ENCODE measurements at places on chromosomes 4 and X. TPM values are rescaled to one million over a fixed set of nuclear protein-coding genes. Genes with fewer than 3 reads are reported as not detected.
A peak's percentile ranks its signal among the peaks of the same experiment; 100 is the strongest.

GRCh38 chr4:56217343-56217890 is 169.9 kb downstream of the AASDH start:
- no peak for DNase-seq

DNA sequence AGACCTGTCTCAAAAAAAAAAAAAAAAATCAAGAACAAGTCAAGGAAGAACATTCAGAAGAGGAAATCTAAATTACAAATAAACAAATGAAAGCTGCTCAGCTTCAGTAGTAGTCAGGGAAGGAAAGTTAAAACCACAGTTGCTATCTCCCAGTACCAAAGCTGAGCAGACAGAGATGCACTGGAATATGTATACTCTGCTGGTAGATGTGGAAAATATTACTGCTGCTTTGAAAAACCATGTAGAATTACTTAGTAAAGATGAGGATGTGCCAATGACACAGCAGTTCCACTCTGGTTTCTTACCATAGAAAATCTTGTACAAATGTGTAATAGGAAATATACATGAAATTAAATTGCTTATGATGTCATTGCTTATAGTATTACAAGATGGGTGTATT is 25.1 kb upstream of the PRKX start:
- no peak for DNase-seq

GRCh38 chr4:51931461-51931860 is 88.5 kb downstream of the DCUN1D4 start:
- no peak for DNase-seq

DNA sequence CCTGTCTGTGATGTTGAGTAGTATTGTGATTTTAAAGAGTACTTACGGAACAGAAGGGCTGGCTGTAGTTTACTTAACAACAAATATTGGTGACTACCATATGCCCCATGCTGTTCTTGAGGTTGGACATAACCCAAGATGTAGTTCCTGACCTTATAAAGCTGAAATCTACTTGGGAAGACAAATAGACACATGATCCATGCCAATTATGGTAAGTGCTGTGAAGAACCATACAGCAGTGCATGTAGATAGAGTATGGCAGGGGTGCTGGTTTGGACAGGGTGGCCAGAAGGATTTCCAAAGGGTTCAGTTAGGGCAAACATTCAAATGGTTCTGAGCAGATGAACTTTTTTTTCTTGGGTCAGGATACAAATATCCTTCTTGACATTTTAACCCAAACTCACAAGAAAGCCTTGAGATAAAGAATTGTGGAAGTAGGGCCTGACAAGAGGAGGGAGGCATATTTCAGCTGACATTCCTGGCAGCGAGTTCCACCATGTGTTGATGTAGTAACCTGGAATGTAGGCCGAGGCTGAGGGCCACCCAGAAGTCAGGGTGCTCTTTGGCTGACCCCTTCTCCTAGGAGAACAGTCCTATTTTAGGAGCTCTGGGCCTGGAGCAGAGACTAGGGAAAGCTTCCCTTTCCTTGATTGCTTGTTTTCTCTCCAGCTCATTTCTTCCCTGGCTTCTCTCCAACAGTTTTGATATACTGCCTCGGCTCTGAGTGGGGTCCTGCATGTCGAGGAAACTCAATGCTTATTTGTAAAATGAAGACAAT is 74.2 kb downstream of the FREM3 start:
- peak; percentile 89 for DNase-seq

DNA sequence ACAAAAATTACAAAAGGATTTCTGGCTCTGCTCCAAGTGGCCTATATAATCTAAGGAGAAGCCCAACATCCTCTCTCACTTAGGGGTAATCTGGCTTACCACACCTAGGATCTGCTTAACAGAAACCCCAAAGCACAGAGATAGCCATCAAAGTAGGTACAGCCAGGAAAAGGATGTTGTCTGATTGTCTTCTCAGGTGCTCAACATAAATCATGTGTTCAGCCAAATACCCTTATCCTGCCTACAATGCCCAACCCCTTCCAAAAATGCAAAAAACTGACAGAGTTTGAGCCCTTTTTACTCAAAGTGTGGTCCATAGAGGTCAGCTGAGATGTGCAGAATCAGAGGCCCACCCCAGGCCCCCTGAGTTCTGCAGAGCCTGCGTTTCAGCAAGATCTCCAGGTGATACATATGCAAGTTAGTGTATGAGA is 53.9 kb downstream of the PPM1K start:
- DNase-seq, result no peak

DNA sequence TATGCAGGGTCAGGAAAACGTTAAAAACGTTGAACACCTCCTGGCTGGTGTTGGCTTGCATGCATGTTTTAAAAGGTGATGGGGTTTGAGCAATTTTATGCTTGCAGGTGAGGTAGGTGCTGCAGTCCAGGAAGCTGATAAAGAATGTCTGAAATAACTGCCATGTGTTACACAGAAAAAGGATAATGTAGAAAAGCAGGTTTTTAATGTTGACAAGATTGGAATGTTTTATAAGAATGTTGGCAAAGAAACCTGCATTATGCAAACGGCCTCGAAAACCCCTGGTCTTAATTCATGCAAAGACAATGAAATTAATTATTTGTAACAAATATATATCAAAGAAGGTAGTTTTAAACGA is 723.7 kb upstream of the AGA start:
- no peak for DNase-seq

DNA sequence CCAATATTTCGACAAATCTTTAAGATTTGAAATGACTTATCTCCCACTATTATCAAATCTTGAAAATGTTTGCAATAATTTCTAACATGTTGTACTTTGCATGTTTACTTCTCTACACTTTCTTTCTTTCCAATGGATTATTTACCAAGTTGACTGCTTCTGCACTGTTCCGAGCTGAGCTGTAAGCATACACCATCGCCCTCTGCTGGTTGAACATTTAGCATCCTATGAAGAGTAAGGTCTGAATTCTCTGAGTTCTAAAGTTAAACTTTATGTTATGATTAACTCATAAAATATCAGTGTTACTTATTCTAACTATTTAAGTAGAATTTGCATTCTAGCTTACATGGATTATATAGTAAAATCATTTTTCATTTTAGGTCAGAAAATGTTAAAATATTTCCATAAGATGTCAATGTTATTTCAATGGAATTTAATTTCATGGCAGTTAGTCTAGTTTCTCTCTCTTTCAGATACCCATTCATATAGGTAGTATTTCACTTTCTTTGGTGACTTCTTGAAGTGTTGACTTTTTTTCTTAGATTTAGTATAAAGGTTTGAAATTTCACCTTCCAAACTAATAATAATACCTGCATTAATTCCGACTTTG is 137.4 kb downstream of the DKK2 start:
- DNase-seq, result peak; percentile 48

DNA sequence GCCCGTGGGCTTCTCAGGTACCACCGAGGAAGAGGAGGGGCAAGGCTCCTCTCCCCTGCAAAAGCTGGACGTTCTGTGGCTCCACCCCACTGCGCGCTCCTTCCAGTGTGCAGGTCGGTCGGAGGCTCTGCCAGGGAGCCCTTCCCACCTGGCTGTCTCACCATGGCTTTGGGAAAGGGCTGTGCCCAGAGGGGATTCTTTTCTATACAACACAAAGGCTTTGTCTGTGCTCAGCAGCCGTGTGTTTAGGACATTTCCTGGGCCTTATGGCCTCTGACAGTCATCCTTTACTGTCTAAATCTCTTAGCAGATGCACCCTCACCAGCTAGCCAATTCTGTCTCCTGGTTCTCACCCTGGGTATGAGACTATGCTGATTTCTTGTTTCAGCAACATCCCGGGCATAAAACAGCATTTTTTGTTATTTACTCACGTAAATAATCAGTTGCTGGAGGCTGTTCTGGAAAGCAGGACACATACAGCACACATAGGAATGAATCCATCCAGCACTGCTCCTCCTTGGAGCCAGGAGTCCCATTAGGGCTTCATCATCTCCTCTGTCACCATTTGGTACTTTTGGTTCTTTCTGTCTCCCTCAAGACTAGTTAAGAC is 20.4 kb upstream of the ATXN3L start:
- DNase-seq, result no peak

The PDGFRA gene
- total RNA-seq, result 131 TPM

The DDIT4L gene
- total RNA-seq, result 11.5 TPM

The H2BW2 gene
- not detected for total RNA-seq
